Cortex of kidney (tissue), 1 donor: ENCODE measurements at places on chromosomes 5 and 9.

GRCh38 chr5:74631081-74631953, 9.2 kb downstream of the ENC1 start:
- DNase-seq = no peak

DNA sequence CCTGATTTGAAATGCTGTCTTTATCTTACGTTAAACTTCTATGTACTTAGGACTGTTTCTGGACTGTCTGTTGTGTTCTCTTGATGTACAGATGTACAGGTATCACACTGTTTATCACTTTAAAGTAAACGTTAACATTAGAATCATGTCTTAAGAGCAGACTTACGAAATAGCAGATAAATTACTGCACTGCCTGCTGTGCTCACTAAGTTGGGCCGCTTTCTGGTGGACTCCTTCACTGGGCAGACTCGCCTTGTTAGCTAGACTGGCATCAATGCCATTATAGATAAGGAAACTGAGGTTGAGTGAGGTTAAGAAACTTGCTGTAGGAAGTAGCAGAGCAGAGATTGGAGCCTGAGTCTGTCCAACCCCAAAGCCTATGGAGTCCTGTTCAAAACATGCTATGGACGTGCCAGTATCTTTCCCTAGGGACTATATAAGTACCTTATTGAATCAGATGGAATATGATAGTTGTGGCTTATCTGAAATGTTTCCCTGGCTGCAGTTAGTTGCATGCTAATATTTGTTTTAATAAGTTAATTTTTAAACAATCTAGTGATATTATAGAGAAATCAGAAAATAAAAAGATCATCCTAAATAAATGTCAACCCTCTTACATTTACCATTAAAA, 16.9 kb downstream of the ZNF618 start:
- DNase-seq = no peak

DNA sequence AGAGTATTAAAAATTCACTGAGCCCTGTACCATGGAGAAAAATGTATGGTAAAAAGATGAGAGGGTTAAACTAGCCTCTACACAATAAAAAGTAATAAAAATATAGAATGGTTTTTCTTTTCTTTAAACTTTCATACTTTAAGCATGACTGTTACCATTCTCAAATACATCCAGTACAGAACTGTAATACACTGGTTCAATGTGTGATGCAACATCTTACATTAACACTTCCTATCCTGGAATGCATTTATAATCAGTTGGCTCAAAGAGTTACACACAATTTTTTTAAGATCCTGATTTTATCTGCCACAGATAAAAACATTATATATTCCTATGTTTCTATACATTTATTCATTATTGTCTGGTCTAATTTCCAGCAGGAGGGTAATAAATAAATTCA, 4.7 kb downstream of the GNAQ start:
- no peak for DNase-seq

DNA sequence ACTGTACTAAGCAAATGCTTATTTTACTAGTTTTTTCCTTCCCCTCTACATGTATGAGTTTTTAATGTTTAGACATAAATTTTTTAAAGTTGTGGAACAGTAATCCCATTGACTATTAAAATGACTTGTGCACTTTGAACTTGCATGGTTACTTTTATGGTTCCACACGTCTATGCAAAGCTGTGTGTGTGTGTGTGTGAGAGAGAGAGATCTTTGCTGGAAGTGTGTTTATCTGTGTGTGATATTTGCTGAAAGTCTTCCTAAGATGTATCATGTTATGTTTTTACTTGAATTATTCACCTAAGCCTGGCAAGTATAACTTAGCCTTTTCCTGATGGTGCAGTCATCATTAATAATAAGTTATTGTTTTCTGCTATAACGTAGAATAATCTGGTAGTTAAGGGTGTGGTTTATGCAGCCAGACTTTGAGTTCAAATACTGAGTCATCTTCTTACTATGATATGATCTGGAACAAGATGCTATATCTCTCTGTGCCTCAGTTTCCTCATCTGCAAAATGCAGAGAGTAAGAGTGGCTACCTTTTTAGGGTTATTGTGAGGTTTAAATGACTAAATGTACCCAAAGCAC, 138.6 kb downstream of the SMARCA2 start:
- no peak for DNase-seq

DNA sequence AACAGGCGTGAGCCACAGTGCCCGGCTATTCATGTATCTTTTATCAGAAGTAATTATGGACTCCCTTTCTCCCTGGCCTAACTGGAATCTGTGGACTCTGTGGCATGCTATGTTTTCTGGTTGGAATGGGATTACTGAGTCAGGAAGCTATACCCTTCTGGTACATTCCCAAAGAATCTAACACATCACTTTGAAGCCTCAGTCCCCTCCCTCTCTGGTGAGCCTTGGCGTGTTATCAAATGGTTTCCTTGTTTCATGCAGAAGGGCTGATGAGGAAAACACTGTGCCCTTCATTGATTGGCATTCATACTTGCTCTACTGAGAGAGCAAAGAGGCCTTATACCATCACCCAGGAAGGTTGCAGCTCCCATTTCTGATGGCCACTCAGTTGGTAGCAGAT, 22.9 kb downstream of the C5orf15 start:
- no peak for DNase-seq

DNA sequence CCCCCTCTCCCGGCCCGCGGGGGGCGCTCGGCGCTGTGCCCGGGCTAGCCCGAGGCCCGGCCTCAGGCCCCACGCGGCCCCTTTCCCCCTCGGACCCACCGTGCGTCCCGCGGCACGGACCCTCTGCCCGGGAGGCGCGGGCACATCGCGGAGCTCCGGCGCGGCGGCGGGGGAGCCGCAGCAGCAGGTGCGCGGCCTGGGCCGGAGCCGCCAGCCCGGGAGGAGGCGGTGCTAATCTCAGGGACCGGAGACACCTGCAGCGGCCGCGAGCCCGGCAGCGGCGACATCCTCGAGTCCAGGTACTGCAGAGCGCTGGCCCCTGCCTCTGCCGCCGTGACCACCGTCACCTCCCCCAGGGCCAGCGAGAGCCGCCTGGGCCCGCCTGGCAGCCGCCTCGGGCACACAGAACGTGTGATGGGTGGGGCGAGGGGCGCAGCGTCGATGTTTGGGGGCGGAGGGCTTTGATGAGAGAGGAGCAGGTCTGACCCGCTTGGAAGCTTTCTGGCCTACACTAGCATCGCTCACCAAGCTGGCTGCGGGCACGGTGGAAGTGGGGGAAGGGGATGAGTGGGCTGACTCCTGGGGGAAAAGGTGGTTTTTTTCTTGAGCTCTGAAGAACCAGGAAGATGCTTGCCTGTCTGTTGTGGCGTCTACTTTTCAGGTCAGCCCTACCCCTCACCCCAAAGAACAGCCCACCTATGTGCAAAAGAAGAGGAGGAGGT, 524 bp downstream of the CYFIP2 start:
- no peak for DNase-seq

DNA sequence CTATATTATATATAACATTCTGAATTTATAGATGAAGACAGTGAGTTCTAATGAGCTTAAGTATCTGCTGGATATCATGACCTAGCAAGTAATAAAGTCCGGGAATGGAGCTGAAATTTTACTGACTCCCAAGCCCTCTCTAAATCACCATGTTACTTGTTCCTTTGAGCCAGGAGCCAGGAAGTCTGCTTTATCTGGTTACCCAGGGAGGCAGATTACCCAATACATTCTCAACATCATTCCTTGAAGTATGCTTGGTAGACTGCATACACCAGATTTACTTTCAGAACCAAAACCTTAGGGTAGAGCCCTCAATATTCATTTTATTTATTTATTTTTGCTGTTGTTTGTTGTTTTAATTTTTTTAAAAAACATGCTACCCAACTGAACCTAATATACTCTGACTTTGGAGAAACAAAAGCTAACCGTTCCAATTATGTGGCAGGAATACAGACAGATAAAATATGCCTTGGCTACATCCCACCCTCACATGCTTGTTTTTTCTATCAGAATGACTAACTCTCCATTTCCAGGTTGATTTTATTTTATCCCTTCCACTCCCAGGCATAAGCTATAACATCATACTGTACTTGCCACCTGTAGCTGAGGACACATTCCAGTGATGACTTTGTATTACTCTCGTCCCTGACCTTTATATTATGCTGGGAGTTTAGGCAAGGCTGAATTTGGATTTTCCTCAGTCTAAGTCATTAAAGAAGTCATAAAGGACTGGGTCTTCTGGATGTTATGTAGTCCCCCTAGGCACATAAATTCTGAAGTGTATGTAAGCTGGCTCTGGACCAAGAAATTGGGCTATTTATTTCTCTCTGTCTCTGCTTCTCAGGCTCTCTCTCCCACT, 82.0 kb downstream of the YIPF5 start:
- no peak for DNase-seq

DNA sequence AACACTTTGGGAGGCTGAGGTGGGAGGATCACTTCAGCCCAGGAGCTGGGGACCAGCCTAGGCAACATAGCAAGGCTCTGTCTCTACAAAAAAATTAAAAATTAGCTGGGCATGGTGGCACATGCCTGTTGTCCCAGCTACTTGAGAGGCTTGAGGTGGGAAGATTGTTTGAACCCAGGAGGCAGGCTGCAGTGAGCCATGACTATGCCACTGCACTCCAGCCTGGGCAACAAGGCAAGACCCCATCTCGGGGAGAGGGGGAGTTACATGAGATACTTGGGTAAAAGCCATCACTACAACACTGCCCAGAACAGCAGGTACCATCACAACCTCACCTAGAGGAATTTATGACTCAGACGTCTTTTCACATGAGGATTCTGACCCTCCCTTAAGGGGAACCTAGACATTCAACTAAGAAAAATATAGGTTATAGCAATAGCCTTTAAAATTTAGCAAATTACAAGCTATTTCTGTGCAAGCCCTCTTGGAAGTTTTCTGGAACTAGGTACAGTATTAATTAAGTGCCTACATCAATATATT, 143.5 kb downstream of the NFIB start:
- no peak for DNase-seq

DNA sequence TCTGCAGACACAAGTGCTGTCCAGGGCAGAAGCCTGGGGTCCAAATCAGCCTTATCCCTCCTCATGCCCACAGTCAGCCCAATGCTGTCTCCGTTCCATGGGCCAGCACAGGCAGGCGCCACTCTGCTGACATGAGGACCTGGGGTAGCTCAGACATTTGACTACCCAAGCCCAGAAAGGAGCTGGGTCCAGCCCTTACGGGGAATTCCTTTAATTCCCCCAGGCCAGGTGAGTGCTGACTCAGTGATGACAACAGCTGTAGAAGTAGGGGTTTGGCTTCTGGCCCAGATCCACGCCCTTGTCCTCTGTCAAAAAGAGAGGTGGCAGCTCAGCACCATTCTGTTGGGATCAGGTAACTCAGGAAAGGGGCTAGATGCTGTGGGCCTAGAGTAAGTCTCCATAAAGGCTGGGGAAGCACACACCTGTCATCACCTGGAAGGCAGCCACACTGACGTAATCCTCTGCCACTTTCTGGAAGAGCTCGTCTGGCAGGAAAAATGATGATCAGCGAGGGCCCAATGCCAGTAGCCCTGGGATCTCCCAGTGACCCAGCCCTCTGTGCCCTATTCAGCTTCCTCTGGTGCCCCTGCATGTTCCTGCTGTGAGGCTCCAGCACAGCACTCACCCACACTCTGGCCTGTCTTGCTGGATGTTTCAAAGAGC, 1.9 kb downstream of the RAB24 start:
- no peak for DNase-seq

GRCh38 chr5:83430130-83431010, 41.2 kb upstream of the VCAN start:
- no peak for DNase-seq

GRCh38 chr9:97447001-97447400, 35.1 kb downstream of the TDRD7 start:
- DNase-seq = no peak

GRCh38 chr5:59757442-59757841, 136.1 kb downstream of the PDE4D start:
- no peak for DNase-seq

DNA sequence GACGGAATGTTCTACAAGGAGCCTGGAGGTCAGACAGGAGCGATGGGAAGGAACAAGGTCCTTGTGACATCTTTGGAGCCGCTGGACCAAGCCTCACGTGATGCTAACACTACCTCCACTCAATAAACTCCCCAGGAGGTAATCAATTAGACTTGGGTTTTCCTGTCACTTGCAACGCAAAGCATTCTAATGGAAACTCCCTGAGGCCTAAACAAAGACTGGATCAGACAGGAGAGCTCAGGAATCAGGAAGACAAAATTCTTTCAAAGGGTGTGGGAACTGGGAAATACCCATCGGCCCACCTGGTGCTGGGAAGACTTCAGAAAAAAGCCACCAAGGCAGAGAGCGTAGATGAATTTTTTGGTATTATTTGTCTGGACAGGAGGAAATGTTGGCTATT, 22.3 kb upstream of the UNC5A start:
- DNase-seq = no peak

GRCh38 chr9:121500165-121500478, 478 bp upstream of the GGTA1 start:
- no peak for DNase-seq

DNA sequence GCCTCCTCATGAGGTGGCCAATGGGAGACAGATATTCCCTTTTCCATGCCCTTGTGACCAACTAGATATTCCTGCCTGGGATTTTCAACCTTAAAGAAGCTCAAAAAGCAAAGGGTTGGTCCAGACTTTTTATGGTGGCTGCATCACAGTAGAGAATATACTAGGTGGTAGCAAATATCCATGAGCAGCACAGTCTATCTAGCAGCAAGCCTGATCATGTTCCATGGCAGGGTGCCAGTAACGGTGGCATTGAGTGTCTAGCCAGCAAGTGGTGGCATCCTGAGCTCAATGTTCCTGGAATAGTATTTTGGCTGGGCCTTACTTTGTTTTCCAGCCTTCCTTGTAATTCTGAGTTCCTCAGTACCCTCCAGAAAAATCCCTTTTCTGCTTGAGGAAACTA, 25.8 kb downstream of the CDC25C start:
- no peak for DNase-seq

DNA sequence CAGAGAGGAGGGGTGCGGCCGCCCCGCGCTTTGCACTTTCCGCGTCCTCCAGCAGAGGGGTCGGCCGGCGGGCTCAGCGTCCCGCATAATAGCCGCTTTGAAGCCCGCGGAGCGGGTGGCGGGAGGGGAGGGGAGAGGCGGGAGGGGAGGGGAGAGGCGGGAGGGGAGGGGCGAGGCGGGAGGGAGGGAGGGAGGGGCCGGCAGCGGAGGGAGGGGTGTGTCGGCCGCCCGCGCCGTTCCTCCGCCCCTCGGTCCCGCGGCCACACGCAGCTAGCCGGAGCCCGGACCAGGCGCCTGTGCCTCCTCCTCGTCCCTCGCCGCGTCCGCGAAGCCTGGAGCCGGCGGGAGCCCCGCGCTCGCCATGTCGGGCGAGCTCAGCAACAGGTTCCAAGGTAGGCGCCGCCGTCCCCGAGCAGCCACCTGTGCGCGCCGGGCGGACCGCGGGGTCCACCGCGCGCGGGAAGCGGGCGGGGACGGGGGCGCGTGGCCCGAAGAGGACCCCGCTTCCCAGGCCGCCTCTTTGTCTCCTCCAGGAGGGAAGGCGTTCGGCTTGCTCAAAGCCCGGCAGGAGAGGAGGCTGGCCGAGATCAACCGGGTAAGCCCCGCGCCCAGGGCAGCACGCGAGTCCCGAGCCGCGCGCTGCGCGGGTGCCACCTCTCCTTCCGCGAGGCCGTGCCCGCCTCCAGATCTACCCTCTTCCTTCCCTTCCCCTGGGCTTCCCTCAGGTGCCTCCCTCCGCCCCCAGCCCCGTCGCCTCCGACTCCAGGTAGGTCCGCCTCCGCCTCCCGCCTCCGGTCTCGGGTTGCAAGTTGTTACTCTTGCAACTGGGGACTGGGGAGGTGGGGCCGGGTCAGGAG, at the start of gene AIF1L:
TSS of gene AIF1L (plus strand) at position 263 of the 857 bp plus-strand sequence. CDS start at position 362, 99 bp downstream.
- no peak for DNase-seq

GRCh38 chr5:97629276-97629675, 446.2 kb upstream of the RIOK2 start:
- no peak for DNase-seq

- no peak for DNase-seq
These were observed 43.2 kb downstream of the C5orf15 start for GRCh38 chr5:133925269-133925668.

- DNase-seq = no peak
These were observed 81.1 kb downstream of the MAT2B start for GRCh38 chr5:163586531-163586956.
